ENCODE measurements at places on chromosomes 4 and X.

DNA sequence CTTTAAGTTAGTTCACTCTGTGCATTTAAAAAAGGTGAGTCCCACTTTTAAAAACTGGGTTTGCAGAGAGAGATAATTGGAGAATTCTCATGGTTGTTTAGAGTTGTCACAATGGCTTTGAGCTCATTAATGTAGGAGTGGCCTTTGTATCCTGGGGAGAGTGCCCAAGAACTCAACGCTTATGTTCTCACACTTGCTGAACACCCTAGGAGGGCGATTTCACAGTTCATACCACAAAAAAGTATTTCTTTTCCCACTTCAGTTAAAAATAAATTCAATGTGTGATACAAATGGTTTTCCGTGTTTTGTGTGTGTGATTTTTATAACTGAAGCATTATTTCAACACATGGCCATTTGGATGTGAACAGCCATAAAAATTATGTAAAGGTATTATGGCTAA is 8.4 kb downstream of the EMCN start:
- no peak for DNase-seq

DNA sequence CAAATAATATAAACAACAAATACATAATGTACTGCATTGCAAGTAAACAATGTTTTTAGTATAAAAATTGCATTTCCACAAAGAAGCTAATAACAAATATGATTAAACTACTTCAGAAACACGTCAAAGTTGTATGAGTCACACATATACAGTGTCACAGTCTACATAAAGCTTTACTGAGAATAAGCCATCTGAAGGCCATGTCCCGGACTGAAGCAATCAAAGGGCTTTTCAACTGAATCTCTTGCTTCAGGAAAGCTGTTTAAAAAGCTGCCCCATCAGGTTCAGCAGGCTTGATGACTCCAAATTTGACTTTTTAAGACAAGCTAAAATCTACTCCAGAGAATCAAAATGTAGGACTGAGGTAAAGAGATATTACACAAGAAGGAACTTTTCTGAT is 1476.8 kb downstream of the ADGRL3 start:
- no peak for DNase-seq

- DNase-seq: no peak
Measured at GRCh38 chr4:4619821-4620220, 78.0 kb upstream of the STX18 start.

DNA sequence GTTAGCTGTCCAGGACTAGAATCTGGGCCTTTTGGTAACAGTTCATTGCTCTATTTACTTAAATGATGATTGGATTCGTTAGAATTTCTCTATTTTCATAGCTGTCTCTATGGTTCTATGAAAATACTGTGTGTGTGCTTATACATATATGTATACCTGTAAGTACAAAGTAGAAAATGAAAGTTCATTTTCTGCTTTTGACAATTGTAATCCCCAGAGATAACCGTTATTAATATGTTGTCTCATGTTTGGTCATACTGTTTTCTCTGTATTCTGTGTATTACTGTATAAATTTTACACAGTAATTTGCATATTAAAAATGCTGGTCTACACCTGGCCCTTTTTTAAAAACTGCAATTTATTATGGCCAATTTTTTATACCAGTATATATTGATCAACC is 55.4 kb downstream of the CLCN3 start:
- no peak for DNase-seq

DNA sequence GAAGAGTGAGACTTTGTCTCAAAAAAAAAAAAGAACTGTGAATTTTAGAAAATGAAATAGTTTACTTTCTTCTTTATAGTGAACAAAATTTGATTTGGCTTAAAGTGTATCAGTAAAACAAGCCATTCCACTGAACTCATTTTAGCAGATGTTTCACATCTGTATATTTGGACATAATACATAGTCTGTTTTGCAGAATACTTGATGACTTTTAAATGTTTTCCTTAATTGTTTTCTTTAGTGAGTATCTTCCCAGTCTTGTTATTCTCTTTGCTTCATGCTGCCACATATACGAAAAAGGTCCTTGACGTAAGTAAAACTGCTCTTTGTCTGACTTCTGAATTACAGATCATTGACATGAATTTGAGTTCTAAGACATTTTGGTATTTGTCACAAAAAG is 8.3 kb downstream of the TMEM33 start:
- DNase-seq: no peak

DNA sequence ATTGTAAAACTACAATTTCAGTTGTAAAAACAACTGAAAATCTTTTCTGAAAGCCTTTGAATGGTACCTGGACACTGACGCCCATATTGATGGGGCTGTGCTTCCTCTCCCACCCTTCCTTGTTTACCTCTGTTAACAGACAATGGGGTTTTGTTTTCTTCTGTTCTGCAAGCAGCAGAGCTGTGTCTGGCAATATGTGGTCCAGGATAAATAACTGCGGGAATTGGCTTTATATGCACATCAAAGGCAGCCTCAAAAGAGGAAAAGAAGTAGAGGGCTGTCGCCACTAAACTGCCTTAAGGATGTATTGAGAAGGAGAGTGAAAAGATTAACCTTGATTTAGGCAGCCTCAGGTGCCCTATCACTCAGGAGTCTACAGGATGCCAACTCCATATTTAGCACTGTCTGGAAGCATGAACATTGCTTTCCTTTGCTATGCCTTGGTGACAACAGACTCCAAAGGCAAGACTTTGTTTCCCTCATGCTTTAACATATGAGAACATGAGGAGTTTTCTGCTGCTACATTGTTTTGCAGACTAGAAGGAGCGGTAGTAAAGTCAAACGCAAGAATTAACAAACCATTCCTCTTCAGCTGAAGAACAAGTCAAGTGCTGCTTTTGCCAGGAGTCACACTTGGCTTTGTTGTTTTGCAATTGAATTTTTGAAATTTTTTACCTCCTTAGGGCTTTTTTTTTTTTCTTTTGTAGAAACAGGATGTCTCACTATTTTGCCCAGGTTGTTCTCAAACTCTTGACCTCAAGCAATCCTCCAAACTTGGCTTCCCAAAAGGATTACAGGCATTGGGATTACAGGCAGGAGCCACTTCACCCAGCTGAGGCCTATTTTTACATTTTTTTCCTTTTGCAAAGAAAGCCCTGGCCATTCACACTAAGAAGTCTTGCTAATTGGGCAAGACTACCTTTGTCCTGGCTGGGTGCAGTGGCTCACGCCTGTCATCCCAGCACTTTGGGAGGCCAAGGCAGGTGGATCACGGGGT is 3.0 kb downstream of the IL21 start:
- no peak for DNase-seq

DNA sequence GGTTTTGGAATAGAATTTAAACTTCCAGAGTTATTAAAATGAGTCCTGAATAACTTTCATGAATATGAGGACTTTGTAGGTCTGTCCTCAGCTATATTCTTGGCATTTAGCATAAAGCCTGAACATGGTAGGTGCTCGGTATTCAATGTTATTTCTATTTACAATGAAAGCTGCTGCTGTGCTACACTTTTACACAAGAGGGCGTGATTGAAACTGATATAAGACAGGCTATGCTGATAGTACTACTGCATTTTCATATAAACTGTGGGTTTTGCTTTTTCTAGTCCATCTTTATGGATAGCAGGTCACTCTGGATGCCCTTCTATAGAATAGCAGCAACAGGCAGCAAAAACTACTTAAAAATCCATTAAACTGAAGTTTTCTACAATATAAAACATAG is 12.3 kb upstream of the GNPDA2 start:
- DNase-seq: no peak

GRCh38 chr4:184395451-184395917 is 78.9 kb downstream of the IRF2 start:
- DNase-seq: no peak
